ENCODE measurements at places on chromosomes 7 and 10.
A peak's percentile ranks its signal among the peaks of the same experiment; 100 is the strongest.

- DNase-seq = no peak
Observed at GRCh38 chr10:44284198-44285084, 100.5 kb downstream of the CXCL12 start.

GRCh38 chr10:9868499-9868898 is 1149.2 kb upstream of the CELF2 start:
- no peak for DNase-seq

DNA sequence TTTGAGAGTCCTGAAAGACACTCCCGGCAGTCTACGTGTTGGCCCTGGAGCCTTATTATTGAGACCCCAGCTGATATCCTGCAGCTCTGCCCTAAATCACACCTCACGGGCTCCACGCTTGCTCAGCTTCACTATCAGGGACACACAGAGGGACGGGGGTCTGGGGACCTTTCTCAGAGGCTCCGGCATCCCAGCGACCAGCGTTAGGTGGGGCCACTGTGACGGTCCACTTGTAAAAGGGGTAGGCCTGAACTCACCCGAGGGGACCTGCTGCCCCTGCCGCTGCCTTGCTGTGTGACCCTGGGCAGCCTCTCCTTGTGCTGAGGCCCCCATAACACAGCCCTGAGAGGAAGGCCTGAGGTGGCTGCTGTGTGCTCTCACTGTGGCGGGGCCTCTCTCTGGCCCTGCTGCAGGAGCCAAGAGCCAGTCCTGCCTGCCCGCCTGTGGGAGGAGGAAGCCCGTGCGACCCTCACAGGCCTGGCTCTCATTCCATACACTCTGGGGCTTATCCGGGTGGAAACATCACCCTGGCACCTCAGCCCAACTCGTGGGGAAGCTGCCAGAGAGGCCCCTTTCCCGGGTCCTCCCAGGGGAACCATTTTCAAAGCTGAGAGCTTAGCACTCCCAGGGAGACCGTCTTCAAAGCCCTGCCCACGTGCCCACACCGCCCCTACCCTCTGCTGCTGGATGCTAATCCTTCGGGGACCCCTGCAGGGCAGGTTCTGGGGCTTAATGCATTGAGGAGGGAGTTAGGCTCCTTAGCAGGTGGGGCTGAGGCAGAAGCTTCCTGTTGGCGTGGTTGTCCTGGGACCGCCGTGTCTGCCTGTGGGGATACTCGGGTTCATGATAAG is 21.7 kb downstream of the AQP1 start:
- DNase-seq = no peak

DNA sequence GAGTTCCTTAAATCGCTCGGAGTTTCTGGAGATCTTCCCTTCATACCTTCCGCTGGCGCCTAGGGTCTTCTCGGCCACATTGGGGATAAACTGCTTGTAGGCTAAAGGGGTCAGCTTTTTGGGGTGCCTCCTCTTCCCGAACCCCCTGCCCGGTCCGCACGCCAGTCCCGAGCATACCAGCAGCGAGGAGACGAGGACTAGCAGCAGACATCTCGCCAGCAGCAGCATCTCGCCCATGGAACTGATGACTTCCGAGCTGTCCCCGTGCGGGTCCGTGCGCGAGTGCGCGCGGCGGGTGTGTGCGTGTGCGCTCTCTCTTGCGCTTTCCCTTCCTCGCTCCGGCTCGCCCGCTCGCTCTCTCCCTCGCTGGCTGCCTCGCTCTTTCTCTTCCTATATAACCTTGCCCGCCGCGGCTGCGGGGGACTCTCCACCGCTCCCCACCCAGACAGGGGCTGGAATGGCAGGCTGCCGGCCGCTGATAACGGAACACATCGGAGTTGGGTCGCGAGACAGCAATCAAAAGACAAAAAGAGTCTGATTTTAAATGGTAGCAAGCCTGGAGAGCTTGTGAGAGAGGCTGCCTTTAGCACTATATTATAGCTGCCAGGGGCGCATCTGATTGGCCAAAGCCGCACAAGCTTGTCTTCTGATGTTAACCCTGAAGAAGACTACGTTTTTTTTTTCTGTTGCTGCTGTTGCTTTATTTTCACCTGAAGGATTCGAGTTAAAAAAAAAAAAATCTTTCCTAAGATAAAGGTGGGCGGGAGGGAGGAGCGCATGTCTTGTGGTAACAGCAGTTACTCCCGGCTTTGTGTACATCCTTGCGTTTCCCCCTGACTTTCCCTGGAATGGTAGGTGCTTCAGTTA is at the start of gene SHH:
Gene SHH, minus strand, starts transcription at position 569 of the 867 bp plus-strand sequence. Its CDS starts 341 bp downstream, at position 228.
- DNase-seq = no peak

GRCh38 chr10:132882069-132882951 is 60.1 kb downstream of the CFAP46 start:
- DNase-seq = no peak

- DNase-seq = no peak
Observed at GRCh38 chr7:35816514-35816913, 15.7 kb downstream of the SEPTIN7 start.

- DNase-seq = no peak
Observed at GRCh38 chr7:11054033-11054432, 80.4 kb downstream of the PHF14 start.

DNA sequence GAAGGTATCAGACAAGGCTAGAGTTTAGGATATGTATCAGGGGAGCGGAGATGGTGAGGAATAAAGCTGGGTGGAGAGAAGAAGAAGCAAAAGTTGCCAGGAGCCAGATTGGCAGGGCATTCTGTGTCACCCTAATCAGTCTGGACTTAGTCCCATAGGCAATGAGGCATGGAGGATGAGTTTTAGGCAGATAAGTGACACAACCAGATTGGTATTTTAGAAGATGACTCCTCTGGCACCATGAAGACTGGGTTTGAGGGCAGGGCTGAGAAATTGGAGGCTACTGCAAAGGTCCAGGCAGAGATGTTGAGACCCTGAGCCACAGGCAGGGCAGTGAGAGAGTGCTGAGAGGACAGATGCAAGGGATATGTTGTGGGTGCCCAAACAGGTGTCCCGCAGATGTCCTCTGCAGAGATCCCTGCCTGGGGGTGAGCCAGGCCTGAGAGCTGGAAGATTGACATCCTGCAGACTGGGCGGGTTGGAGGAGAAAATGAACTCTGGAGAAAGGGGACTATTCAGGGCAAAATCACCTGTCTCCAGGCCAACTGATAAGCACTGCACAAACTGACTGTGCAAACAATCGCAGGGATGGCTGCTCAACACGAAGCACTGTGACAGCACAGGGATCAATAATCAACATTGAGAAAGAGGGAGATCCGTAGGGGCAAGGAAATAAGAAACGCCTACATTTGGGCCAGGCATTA is 11.9 kb upstream of the HABP2 start:
- peak; percentile 22 for DNase-seq

All from PC-3 (cell line).